Ascending aorta (tissue), 2 donors: ENCODE measurements at places on chromosomes 16 and 17. TPM values are rescaled to one million over a fixed set of nuclear protein-coding genes. Genes with fewer than 3 reads are reported as not detected.

Gene OTOA
- not detected for total RNA-seq

Gene GAS7
- 78.0 TPM for total RNA-seq

Gene PRR11
- total RNA-seq: 0.11 TPM

Gene DNAAF8
- total RNA-seq: not detected

Gene CEP112
- total RNA-seq: 11.4 TPM

Gene ABCC1
- 144 TPM for total RNA-seq

GRCh38 chr17:47915776-47916398 lies 19.9 kb downstream of the SP2 start:
- no peak for DNase-seq

DNA sequence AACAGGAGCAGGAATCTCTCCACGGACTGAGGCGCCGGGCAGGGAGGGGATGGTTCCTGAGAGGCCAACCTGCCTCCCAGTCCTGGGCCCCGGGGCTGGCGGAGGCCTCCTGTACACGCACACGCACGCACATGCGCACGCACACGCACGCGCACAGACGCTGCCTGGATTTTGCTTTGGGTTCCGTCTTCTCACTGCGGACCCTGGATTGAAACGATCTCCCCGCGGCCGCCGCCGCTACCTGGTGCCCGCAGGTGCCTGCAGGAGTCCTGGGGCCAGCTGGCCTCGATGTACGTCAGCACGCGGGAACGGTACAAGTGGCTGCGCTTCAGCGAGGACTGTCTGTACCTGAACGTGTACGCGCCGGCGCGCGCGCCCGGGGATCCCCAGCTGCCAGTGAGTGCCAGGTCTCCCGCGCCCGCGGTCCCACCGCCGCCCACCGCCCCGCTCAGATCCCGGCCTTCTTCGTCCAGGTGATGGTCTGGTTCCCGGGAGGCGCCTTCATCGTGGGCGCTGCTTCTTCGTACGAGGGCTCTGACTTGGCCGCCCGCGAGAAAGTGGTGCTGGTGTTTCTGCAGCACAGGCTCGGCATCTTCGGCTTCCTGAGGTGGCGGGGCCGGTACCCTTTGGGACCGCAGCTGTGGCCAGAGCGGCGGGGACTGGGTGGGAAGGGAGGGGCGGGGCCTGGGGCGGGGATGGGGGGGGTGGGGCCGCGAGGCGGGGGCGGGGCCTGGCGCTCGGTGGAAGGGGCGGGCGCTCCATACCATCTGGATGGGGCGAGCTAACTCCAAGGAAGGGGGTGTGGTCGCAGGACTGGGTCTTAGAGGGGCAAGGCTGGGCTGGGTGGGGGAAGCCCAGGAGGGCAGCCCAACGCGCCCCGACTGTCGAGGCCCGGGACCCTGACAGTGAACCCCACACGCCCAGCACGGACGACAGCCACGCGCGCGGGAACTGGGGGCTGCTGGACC lies 12.3 kb downstream of the CES4A start:
- DNase-seq: peak; percentile 33

- DNase-seq: no peak
Measured at GRCh38 chr17:64547319-64547718, 40.5 kb downstream of the CEP95 start.

- no peak for DNase-seq
Measured at GRCh38 chr17:6487251-6488007, 43.2 kb downstream of the PIMREG start.

- no peak for DNase-seq
Measured at GRCh38 chr16:76835339-76835738, 355.7 kb upstream of the MON1B start.

DNA sequence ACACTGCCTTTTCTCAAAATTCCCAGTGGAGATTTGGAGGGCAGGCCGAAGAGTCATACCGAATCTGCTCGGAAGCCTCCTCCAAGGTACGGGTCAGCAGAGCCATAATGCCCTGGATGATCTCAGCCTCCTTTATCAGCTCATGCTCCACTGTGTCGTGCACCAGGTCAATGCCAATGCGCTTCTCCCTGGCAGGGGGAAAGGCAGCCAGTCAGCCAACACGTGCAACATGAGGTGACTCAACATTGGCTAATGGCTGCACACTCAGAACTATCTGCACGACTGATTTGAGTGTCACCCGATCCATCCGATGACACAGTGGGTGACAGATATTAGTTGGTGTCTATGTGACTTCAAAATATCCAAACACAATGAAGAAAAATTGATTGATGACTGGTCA lies 15.8 kb downstream of the TEKT1 start:
- DNase-seq: no peak

DNA sequence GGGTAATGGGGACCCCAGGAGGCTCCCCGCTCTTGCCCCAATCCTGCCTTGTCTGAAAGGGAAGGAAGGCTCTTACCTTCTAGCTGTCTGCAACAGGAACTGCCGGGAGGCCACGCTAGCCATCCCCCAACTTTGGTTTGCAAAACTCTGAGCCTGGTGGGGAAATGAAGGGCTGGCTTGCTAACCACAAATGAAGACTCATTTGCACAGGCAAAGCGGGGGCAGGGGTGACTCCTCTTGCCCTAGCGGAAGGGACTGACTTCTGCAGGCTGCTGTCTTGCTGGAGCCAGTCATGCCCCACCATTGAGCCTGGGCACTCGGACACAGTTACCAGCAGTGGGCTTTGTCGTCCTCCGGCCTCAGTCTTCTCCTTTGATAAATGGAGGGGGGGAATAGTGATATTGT lies 52.6 kb downstream of the PLCG2 start:
- peak; percentile 37 for DNase-seq

DNA sequence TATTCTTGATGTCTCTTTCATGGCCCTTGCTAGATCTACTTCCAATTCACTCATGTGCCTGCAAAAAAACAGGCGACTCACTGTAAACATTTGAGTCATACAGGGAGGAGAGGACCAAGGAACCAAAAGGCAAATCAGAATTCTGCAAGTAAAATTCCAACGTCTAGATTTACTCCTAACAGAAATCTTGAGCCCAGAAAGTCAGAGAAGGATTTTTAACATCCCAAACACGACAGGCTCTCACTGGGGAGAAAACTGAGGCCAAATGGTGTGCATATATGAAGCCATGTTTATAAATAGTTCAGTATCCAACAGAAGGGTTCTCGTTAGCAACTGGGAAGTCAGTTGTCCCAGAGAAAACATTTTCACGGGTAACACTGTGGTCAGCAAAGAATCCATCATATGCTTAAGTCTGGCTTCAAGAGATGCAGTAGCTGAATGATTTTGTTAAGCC lies 40.1 kb downstream of the LITAF start:
- DNase-seq: no peak

DNA sequence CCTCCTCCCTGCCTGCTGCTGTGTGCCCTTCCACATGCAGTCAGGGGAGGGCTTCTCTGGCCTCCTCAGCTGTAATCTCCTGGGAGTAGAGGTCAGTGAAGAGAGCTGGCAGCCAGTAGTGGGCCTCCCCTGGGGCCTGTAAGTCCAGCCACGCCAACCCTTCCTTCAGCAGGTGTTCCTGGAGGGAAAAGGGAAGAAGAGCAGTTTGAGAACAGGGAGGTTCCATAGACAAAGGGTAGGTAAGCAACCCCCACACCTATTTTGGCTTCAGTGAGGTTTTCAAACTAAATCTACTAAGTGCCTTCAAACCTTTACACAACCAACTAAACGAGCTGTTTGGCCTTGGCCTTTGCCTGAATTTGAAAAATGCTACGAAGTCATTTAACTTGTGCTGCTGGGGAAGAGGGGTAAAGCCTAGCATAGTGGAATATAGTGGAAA lies 14.2 kb downstream of the SNF8 start:
- no peak for DNase-seq

DNA sequence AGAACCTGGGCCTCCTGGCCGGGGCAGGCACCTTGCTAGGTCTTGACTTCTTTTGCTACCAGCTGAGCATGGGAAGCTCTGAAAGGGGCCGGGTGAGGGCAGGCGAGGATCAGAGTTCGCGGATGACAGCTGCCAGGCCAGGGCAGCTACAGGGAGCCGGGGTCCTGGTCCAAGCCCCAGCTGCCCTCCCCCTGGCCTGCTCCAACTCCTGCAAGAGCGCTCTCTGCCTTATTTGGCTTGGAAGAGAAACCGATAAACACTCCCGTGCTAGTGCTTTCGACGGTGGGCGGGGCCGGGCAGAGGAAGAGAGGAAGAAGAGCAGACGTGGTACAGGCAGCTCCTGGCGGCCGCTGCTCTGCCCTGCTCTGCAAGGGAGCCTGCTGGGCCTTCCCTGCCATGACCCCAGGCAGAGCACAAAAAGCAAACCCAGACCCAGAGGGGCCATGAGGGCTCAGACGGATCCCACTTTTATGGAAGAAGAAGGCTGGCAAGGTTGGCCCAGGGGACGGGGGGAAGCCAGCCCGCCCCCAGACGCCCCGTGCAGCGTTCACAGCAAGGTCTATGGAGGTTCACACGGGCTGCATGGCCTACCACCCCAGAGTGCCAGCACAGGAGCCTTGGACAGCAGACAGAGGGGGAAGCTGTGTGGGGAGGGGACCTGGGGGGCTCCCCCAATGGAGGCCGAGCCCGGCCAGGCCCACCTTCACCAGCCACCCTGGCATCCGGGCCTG lies 25.6 kb downstream of the PIEZO1 start:
- no peak for DNase-seq

GRCh38 chr17:10210151-10210574 lies 11.8 kb upstream of the GAS7 start:
- DNase-seq: no peak

DNA sequence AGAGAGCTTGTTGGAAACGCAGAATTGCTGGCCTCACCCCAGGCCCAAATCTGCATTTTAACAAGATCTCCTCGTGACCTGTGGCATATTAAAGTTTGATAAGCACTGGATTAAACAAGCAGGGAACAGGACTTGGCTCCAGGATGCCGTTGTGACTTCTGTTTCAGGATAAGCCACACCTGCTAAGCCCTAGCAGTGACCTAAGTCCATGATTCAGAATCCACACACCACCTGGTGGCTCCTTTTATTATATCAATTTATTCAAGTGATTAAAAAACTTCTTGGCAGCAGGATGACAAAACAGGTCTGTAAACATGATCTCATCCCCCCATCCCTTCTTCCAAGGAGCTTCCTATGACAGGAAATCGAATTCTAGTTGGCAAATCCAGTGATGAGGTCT lies 9.1 kb downstream of the NAGPA start:
- no peak for DNase-seq

GRCh38 chr17:18257268-18257981 lies 1.1 kb downstream of the FLII start:
- DNase-seq: no peak

DNA sequence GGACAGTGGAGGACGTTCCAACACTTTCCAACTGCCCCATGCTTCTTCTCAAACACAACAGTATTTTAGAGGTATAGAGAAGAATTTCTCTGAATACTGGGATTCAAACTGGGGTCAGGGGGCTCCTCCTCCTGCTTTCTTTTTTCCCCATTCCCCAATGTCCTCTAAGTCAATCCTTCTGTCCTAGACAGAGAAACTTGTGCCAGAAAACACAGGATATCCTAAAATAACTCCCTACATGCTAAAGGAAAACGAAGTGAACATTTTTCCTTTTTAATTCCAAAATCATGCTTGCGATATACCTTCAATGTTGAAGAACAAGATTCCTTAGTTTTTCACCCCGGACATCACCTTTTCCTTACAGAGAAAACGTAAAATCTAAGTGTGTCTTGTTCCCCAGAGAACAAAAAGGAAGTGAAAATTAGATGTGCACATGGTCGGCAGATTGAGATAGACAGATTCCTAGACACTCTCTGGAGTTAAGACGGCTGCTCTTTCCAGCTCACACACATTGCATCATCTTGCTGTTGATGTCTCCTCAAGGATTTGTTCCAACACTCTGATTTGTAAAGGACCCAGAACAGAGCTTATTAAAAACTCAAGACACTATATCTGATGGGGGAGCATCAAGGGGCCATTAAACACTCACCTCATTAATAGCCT lies 228.2 kb downstream of the GRIN2A start:
- DNase-seq: no peak

DNA sequence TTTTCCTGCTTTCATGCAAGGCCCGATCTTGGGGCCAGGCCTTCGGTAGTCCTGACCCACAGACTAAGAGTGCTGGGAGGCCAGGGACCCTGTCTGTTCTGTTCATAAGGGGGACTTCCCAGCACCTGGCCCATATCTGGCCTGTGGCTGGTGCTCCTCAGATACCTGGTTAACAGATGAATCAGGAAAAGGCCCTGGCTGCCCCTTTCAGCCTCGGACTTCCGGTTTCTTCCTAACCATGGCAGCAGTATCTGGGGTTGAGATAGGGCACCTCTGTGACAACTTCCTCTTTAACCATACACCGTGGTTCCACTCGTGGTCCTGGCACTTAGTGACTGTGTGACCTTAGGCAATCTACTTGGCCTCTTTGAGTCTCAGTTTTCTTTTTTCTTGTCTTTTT lies 18.4 kb downstream of the PLCG2 start:
- DNase-seq: no peak

DNA sequence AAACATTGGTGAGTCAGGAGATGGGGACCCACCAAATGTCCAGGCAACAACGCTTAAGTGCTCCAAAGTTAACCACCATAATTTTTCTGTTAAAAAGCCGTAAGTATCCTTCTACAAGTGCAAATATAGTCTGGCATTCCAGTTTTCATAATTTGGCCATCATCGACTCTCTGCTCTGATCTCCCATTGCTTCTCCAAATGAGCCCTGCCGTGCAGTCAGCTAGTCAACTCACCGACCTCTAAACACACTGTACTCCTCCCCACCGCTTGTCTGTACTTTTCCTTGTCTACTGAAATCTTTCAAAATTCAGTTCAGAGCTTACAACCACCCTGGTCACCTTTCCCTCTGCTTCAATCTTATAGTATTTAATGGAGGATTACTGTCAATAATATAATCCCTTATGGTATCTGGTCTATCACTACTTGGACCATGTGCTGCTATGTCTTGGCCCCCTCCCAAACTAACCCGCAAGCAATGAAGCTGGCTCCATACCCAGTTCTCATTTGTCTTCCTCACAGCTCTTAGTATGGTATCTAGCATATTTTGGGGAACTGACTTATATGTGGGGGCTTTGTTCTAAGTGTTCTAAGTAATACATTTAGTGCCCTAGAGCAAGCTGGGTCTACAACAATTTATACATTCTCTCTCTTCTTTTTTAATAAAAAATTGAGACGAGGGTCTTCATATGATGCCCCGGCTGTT lies 52.7 kb upstream of the SLC25A19 start:
- DNase-seq: no peak

- no peak for DNase-seq
Measured at GRCh38 chr16:53297477-53297876, 136.8 kb upstream of the RBL2 start.

DNA sequence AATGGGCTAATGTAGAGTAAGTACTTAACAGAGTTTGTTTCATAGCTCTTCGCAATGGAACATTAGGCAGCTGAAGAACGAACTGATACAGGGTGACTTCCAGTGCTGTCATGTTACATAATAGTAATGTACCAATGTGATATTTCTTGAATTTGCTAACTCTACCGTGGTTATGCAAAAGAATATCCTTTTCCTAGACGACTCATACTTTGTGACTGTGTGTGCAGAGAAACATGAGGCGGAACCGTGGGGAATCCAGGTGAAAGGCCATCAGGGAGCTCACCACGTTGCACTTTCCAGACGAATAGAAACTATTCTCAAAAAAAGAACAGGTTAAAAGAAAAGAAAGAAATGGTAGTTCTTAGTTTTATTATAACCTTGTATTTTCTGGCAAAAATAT lies 13.2 kb downstream of the NOB1 start:
- DNase-seq: no peak

- DNase-seq: no peak
Measured at GRCh38 chr17:73349138-73349537, 37.3 kb upstream of the CDC42EP4 start.
